HuH-7.5 (cell line): ENCODE measurements at places on chromosomes 2 and 18.

DNA sequence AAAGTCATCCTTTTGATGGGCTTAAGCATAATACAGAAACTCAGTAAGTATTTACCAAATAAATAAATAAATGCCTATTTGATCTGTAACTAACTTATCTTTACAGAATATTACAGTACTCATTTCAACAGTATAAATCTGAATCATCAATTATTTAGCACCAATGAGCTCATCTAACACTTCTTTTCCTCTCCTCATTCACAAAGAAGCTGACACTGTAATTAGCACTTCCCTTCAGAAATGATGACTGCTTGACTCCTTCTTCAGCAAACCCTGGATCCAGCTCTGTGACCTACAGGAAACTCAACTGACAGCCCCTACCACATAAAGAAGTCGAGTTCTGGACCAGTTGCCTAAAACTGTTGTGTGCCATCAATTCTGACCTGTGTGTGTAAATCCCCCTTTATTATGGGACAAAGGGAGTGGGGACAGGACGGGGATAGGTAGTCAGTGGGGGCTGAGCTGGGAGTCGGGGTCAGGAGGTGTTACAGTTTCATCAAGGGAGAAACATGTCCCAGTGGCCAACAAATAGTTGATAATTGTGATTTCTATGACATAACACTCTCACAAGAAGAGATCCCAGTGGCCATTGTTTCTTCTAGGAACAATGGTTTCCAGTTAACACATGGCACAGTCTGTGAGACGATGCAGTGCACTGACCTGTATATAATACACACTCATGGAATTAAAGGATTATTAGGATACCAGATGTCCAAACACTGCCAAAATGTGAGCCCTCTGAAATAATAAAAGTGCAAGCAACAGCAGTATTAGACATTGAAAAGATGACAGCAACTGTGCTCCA, 68.7 kb downstream of the STK39 start:
- DNase-seq, result no peak

- DNase-seq, result no peak
These were observed 359.6 kb downstream of the NRXN1 start for GRCh38 chr2:50672282-50672681.

- no peak for DNase-seq
These were observed 26.0 kb upstream of the PAIP2B start for GRCh38 chr2:71252862-71253261.

- no peak for DNase-seq
These were observed 46.6 kb upstream of the TMEM18 start for GRCh38 chr2:723761-724160.

DNA sequence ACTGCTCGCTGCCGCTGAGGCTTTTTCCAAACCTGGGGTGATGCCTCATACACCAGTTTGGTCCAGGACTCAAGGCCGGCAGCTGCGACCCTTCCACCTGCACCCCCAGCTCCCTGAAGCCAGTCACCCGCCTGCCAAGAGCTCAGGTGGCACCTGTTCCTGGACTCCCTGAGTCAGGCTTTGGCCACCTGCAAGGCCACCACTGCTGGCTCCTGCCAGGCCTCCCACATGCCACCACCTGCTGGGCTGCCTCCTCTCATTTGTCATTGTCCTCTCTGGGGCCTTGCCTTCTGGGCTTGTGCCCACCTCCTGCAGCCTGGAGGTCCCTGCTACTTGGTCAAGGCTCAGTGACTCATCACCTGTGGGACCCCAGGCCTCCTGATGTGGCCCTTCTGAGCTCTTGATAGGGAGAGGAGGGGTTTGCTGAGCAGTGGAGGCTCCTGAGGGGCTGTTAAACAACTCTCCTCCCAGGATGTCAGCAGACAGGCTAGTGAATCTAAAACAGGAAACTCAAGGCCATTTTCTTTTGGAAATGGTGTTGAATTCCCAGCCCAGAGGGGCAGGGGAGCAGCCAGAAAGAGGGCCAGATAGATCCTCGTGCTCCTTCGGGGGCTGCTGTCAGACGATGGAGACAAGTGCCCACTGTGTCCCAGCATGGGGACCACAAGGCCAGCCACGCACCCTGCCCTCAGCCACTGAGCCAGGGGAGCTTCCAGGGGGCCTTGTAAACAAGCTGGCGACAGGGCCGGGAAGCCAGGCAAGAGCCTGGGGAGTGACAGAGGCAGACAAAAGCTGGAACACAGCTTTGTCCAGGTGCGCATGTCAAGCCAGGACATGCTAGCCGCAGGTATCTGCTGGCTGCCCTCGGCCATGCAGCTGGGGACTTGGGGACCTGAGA, 416.8 kb downstream of the LRATD1 start:
- DNase-seq, result no peak

- no peak for DNase-seq
These were observed 120.5 kb downstream of the MYO5B start for GRCh38 chr18:50074404-50074803.

GRCh38 chr2:172884336-172884735, 148.7 kb downstream of the RAPGEF4 start:
- no peak for DNase-seq

- peak; percentile 18 for DNase-seq
These were observed 181.1 kb upstream of the PGAP1 start for GRCh38 chr2:197107291-197108269.

GRCh38 chr2:191678437-191679100, 633 bp downstream of the NABP1 start:
- peak; percentile 43 for DNase-seq

DNA sequence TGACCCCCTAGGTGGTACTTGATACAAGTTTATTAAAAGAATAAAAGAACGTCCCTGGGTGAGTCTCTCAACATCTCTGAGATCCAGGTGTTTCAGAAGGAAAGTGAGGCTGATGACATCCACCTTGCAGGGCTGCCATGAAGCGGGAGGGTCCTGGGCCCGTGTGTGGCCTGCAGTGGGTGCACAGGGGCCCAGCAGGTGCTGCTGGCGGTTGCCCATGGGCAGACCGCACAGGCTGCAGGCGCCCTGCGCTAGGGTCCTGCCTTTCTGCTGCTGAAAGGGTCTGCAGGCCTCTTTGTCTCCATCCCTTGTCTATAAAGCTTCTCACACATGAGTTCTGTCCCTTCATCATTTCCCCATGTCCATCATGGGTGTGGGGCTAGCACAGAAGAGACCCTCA, 247.0 kb downstream of the TFCP2L1 start:
- no peak for DNase-seq

DNA sequence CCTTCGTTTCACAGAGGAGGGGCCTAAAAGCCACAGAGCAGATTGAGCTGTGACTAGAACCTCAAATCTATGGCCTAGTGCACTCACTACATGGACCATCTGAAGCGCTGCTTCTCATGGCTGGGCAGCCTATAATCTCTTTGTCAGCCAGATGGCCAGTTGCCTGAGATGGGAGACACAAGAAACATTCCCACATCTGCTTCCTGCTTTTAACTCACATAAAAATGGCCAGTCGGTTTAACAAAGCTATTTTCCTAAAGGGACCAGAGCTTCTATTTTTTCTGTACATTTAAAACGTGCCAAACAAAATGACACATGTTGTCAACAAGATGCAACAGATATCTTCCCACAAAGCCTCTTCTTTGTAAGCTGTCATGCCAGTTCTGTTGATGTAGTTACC, 173.8 kb downstream of the GFPT1 start:
- no peak for DNase-seq

DNA sequence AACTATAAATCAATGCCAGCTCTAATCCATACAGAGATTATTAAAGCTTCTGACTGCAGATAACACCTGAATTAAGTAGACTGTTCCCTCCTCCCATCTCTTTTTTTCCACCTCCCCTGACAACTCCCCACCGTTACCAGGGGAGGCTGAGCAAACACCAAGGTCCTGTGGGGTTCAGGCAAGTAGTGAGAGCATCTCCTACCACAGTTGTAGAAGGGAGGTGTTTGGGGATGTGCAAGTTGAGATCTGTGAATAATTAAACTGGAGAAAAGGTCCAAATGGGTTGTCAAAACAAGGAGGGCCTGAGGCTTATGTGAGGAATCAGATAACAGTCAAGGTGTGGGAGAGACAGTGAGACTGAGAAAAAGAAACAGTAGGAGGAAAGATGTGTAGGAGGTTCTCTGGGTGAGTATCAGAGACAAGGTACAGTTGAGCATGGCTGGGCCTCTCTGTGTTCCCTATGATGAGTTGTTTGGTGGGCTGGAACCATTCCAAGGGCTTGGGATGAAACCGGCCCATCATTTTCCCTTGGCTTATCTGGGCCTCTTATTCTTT, 194.6 kb downstream of the CYRIA start:
- DNase-seq, result no peak

GRCh38 chr18:58156516-58156915, 112.5 kb downstream of the NEDD4L start:
- DNase-seq, result no peak

GRCh38 chr2:28510184-28510583, 14.3 kb downstream of the PLB1 start:
- no peak for DNase-seq

DNA sequence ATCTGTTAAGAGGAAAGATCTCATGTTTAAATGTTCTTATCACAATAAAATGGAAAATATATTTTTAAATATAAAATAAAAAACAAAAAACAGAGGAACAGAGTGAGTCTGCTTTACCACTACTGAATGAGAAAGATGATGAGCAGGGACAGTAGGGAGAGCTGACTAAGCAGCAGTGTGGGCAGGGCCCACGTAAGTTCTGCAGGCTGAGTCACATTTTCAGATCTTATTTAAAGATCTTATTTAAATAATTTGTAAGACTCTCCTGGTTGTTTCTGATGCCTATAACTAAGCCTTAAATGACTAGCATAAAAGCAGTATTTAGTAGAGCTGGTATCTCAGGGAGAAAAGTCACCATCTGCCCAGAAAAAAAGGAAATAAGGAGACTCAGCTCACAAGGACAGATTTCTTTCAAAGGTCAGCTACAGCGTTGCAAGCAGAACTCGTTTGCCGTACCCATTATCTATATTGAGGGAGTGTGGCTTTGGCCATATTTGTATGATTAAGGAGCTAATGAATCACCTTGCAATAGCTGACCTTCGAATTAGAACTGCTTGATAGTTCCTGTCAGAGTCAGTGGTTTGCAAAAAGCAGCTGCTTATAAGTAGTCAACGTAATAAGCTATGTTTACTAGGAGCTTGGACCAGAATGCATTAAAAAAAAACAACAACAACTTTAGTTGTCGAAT, 322.1 kb upstream of the CHAC2 start:
- no peak for DNase-seq

- no peak for DNase-seq
These were observed 166.4 kb upstream of the MSH6 start for GRCh38 chr2:47616506-47616905.

DNA sequence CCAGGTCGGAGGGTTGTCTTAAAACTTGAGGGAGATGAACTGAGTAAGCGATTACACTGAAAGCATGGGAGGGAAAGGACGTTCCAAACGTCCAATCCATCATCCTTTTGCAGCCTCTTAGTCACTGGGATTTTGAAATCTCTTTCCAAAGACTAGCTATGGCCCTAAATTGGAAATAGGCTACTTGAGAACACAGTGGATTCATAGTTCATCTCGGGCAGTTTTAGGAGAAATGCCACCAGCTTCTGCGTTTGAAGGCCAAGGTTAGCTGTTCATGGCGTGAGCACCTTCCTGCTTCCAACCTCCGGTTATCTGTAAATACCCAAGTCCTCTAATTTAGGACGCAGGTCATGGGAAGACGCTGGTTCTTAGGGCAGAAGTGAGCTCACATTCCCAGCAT, 821 bp upstream of the EML6 start:
- peak; percentile 32 for DNase-seq
